Lung microvascular endothelial cell (primary cell): ENCODE measurements at places on chromosomes 5 and 9.
A peak's percentile ranks its signal among the peaks of the same experiment; 100 is the strongest.

DNA sequence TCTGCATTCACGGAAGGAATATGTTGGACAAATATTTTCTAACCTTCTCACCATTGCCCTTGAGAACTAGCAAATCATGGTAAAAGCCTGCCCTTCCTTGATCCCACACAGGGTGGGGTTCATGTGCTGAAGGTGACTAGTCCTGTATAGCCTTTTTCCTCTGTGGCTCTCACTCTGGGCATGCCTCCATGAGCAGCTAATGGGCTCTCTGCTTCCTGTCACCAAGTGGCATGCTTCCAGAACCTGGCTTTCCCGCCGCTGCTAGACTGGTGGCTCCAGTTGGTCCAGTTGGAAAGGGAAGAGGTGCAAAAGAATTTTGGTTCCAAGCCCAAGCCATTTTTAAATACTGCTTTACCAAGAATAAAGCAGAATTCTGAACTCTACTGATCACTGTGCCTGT is 35.5 kb downstream of the FBXO10 start:
- no peak for DNase-seq

- no peak for DNase-seq
Observed at GRCh38 chr5:159441441-159441840, 111.2 kb upstream of the IL12B start.

DNA sequence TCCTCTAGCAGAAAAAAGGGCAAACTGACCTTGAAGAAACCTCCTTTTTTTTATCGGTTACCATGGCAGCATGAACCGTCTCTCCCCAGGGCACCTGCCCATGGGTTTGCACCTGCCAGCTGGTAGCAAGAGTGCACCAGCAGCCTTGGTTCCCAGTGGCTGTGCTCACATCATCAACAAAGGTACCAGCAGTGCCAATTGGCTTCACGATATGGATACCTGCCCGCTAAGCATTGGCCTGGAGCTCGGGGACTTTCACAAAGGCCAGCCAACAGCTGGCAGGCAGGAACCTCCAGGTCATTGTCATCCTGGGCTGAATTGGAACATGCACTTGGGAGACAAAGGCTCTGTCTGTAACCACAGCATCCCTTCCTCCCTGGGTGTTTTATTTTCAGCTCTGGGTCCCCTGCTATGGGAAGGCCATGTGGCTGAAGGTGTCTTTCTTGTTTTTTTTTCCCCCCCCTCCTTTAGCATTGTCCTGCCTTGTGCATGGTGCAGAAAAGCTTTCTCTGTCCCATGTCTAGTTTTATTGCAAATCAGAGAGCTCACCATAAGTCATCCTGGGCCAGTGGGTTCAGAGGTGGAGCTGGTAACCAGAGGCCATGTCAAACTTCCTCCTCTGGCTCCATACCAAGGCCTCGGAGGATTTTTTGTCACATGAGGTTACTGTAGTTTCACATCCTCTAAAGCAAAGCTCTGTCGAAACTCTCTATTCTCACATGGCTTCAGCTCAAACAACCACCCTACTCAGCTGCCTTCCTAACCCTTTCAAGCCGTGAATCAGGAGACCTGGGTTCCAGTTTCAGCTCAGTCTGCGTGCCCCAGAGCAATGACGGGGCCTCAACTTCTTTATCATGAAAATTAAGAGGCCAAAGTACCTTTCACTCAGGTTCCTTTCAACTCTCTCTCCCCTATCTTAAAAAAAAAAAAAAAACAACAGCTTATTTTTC is 145.5 kb upstream of the MAP3K1 start:
- DNase-seq = peak; percentile 68

GRCh38 chr5:72141440-72142355 is 34.4 kb downstream of the MAP1B start:
- peak; percentile 89 for DNase-seq

DNA sequence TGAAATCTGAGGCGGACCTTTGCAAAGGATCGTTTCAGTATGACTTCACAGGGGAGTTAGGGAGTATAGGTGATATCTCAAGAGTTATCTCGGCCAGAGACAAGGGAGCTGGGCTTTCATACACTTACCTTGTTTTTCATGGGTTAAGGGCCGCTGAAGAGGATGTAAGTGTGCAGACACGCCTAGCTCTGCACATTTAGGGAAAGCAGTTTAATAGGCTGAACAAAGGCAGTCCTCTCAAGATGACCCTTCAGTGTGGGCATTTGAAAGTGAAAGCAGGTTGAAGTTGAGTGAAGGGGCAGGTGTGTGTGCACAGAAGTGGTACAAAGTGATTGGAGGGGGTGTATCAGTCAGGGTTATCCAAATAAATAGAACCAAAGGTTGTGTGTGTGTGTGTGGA is 33.1 kb upstream of the PRXL2C start:
- no peak for DNase-seq

DNA sequence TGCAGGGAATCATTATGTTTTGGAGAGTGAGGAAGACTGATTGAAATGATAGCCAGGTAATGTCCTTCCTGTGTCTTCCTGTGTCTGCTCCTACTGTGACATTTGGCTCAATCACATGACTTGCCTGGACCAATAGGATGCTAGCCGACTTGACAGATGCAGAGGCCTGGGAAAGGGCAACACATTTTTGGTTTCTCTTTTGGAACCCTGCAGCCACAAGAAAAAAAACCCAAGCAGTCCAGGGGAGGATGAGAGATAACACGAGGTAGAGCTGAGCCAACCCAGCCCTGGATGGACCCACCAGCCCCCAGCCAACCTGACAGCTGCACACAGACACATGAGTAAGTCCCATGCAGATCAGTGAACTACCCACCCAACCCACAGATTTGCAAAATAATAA is 256.1 kb upstream of the SMARCA2 start:
- DNase-seq = no peak

DNA sequence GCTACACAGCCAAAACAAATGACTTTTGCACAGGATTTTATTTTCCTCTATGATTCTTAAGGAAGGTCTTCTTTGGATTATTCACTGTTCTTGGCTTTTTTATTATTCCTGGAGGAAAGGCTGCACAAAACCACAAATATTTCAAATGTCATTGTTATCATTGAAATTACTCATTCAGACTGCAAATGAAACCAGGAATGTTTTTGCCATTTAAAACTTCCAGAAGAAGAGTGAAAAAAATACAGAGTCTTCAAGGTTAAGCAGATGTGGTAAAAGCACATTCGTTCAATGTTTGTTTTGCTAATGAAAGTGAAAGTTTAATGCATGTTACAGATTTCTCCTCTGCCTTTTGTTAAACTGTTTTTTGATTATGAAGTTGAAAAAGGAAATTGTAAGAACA is 238.2 kb downstream of the TLE4 start:
- DNase-seq = peak; percentile 43

- no peak for DNase-seq
Observed at GRCh38 chr9:109733690-109734089, 46.3 kb upstream of the PALM2AKAP2 start.

DNA sequence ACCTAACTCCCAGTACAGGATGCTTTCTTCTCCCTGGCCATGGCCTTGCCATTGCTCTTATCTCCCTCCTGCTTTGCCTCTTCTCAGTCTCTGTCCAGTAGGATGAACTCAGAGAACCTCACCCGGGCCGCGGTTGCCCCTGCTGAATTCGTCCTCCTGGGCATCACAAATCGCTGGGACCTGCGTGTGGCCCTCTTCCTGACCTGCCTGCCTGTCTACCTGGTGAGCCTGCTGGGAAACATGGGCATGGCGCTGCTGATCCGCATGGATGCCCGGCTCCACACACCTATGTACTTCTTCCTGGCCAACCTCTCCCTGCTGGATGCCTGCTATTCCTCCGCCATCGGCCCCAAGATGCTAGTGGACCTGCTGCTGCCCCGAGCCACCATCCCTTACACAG is at the start of gene OR5C1:
Gene OR5C1, plus strand, starts transcription at position 103 of the 400 bp plus-strand sequence. Its CDS starts 0 bp downstream, at position 103.
- DNase-seq = no peak

- DNase-seq = no peak
Observed at GRCh38 chr9:75891277-75891741, 836 bp downstream of the PCSK5 start.

- peak; percentile 15 for DNase-seq
Observed at GRCh38 chr5:6583049-6583880, 49.6 kb downstream of the NSUN2 start.

DNA sequence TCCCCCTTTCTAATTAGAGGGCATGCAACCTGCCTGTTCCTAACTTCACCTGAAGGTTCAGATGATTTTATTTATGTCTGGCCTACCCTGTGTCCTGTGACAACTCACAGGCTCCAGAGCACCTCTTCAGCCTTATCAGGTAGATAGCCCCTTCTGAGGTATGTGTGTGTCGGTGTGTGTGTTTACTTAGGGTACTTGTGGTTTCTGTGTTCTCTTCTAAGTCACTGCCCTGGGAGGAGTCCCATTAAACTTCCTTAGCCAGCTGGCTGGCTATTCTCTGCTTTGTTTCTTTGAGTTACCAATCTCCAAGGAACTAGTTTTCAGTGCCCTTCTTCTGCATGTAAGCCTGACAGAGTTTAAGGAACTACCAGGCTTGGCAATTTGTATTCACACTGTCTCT is 74.9 kb downstream of the UNC13B start:
- DNase-seq = no peak

DNA sequence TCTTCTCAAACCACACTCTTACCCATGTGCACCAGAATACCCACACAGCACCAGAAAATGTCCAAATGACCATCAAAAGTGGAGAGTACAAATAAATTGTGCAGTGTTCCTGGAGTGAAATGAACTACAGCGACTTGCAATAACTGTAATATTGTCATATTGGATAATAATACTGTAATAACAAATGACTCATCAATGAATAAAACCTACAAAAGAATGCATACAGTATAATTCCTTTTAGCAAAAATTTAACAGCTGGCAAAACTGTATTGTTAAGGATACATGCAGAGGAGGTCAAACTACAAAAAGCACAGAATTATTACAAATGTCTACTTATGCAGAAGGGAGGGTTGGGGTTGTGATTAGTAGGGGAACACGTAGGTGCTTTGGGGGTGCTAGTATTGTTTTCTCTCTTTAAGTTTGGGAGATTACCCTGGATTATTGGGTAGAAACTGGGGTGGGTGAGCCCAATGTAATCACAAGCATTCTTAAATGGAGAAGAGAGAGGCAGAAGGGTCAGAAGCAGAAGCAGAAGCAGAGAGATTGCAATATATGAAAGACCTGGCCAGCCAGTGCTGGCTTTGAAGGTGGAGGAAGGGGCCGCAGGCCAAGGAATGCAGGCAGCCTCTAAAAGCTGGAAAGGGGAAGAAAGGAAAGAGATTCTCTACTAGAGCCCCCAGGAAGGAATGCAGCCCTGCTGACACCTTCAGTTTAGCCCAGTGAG is 21.8 kb downstream of the IRF1 start:
- DNase-seq = no peak

- DNase-seq = no peak
Observed at GRCh38 chr5:15255576-15255975, 244.4 kb upstream of the FBXL7 start.

DNA sequence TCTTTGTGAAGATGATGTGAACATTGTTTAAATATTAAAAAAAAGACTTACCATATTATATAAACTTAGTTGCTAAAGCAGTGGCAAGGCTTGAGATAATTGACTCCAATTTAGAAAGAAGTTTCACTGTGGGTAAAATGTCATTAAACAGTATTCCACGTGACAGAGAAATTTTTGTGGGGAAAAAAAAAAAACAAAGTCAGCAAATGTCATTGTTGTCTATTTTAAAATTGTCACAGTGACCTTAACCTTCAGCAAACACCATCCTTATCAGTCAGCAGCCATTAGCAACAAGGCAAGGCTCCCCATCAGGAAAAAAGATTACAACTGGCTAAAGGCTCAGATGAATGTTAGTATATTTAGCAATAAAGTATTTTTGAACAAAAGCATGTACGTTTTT is 99.3 kb upstream of the CDH18 start:
- DNase-seq = no peak

DNA sequence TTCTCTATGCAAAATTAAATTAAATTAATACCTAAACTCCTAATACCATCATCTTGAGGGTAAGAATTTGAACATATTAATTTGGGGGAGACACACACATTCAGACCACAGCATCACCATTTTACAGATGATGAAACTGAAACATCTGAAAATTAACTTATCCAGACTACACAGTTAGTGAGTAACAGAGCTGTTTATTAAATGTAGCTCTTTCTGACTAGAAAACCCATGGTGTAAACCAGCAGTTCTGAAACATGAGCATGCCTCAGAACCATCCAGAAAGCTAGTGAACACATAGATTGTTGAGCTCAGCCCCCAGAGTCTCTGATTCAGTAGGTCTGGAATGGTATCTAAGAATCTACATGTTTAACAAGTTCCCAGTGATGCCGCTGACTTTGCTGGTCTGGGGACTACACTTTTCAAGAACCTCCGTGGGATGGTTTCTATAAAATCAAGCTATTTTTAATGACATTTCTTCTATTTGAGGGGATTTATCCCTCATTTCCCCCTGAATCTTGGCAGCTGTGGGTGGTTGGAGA is 113.5 kb downstream of the RORB start:
- DNase-seq = no peak

DNA sequence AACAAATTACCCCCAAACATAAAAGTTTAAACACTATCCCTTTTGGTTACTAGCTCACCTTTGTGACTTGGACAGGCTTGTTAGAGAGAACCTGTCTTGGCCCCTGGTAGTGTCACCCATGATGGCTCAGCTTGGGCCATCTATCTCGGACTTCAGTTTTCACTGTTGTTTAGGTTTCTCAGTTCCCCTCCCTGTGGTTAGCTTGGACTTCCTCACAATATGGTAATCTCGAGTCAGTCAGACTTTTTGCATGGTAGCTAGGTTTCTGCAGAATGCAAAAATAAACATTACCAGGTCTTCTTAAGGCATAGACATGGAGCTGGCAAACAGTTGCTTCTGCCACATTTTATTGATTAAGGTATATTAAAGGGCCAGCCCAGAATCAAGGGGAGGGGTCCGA is 324.3 kb upstream of the RORB start:
- DNase-seq = no peak

GRCh38 chr5:41794471-41794870 is 75.8 kb downstream of the OXCT1 start:
- peak; percentile 94 for DNase-seq

GRCh38 chr5:177967221-177967887 is 28.7 kb downstream of the PROP1 start:
- DNase-seq = no peak

DNA sequence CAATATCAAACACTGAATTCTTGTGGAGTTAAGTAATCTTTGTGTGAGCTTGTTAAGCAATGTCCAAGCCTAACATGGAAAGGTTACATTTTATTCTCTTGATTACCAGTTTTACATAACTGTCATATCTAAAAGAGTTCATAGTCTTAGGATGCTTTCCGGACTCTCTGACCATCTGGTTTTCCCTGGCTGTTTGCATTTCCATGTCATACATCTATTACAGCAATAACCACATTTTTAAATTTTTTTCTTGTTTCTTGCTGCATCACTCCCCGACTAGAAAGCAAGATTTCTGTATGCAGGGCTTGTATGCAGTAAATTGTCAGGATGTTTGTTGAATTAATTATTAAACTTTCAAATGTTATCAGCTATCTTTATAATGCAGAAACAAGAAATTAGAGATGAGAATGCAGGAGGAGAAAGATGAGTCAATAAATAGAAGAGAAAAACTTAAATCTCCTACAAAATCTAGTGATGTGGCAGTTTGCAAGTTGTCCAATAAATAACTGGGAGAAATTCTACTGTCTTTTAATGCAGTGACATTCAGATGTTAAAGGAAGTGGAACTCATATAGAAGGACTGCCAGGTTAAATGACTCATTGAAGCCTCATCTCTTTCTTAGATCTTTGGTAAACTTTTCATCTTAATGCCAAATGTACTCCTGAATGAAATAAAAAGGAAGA is 179.6 kb upstream of the SGCD start:
- DNase-seq = no peak
